Mesothelial cell of epicardium (in vitro differentiated cells): ENCODE measurements at places on chromosomes 6 and 20. TPM values are rescaled to one million over a fixed set of nuclear protein-coding genes. Genes with fewer than 3 reads are reported as not detected.
A peak's percentile ranks its signal among the peaks of the same experiment; 100 is the strongest.

Gene LAMA4
- 41.5 to 49.4 TPM (median 46.4 TPM) in 3 replicates for total RNA-seq

Gene PSORS1C2
- not detected in 3 replicates for total RNA-seq

Gene EEF1A2
- total RNA-seq: 14.4 to 15.6 TPM (median 14.6 TPM) in 3 replicates

Gene SPATS1
- total RNA-seq: not detected in 3 replicates

GRCh38 chr6:72382602-72383529 is 239.0 kb upstream of the KCNQ5 start:
- no peaks in the 10 kb centered on the region for H3K36me3 ChIP-seq
- no peak overlapping the region for H3K4me3 ChIP-seq
- H3K4me1 ChIP-seq: no peaks in the 10 kb centered on the region

DNA sequence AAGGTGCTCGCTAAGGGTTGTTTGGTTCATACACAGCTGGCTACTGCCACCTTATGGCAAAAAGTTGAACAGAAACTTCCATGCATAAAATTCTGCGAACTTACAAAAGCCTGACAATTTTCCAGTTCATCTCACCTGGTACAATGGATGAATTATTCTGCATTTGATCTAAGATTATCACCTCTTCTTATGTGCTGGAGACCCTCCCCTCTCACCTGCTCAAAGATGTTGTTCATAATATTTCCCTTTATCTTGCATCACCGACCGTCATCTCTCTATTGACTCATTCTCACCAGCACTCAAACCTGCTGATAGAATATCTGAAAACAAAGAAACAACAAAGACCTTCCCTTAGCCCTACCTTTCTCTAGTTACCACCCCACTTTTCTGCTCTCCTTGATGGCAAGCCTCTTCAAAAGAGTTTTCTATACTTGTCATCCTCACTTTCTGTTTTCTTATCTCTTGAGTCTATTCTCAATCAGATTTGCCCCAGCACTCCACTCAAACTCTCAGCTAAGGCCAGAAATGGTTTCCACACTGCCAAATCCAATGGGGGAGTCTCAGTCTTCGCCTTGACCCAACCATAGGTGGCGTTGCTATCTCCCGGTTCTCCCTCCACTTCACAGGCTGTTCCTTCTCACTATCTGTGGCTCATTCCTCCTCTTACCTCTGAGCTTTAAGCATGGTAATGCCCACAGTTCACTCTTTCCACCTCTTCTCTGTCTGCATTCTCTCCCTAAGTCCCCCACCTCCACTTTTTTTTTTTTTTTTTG is 25.8 kb downstream of the SNRNP48 start:
- no peak overlapping the region for H3K27ac ChIP-seq
- no peaks in the 10 kb centered on the region for H3K36me3 ChIP-seq
- H3K27me3 ChIP-seq: peaks cover 10% of the 10 kb centered on the region
- DNase-seq: no peak
- H3K4me3 ChIP-seq: no peak overlapping the region
- peaks cover 12% of the 10 kb centered on the region for H3K4me1 ChIP-seq

DNA sequence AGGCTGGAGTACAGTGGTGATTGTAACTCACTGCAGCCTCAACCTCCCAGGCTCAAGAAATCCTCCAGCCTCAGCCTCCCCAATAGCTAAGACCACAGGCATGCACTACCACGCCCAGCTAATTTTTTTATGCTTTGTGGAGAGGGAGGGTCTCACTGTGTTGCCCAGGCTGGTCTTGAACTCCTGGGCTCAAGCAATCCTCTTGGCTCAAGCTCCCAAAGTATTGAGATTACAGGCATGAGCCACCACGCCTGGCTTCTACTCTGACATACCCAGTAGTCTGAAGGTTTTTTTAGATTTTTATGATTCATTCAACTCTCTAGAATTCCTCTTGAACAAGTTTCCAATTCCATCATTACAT is 1.3 kb upstream of the ARHGAP18 start:
- peaks cover 40% of the 10 kb centered on the region for H3K4me1 ChIP-seq
- peaks cover 3% of the 10 kb centered on the region for H3K36me3 ChIP-seq
- no peak for DNase-seq
- H3K27me3 ChIP-seq: no peaks in the 10 kb centered on the region
- H3K27ac ChIP-seq: no peak overlapping the region
- H3K4me3 ChIP-seq: no peak overlapping the region

GRCh38 chr20:59015812-59016711 is 3.2 kb upstream of the TUBB1 start:
- no peaks in the 10 kb centered on the region for H3K27me3 ChIP-seq
- H3K36me3 ChIP-seq: no peaks in the 10 kb centered on the region
- peak overlapping the region; percentile 53 for H3K27ac ChIP-seq
- peaks cover 27% of the 10 kb centered on the region for H3K4me1 ChIP-seq
- peak; percentile 27 for DNase-seq
- H3K4me3 ChIP-seq: no peak overlapping the region

- peak; percentile 34 for DNase-seq
- H3K4me3 ChIP-seq: no peak overlapping the region
- H3K27me3 ChIP-seq: peaks cover 8% of the 10 kb centered on the region
- no peak overlapping the region for H3K27ac ChIP-seq
Observed at GRCh38 chr6:170445487-170445886, 107.6 kb downstream of the PSMB1 start.
